ENCODE measurements at places on chromosomes 11 and 22.

DNA sequence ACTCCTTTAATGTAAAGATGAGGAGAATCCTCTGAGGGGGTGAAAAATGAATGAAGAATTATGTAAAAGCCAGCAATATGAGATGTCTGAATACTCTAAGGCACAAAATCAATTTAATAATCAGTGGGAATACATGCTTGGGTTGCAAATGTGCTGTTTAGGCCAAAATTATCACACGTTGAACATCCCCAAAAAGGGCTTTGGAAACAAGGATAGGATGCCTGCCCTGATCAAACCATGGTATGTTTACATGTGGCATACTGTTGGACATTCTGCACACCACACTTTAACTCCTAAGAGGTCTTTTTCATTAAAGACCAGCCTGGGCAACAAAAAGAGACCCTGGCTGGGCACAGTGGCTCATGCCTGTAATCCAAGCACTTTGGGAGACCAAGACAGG is 26.3 kb downstream of the F2 start:
- DNase-seq, result no peak

DNA sequence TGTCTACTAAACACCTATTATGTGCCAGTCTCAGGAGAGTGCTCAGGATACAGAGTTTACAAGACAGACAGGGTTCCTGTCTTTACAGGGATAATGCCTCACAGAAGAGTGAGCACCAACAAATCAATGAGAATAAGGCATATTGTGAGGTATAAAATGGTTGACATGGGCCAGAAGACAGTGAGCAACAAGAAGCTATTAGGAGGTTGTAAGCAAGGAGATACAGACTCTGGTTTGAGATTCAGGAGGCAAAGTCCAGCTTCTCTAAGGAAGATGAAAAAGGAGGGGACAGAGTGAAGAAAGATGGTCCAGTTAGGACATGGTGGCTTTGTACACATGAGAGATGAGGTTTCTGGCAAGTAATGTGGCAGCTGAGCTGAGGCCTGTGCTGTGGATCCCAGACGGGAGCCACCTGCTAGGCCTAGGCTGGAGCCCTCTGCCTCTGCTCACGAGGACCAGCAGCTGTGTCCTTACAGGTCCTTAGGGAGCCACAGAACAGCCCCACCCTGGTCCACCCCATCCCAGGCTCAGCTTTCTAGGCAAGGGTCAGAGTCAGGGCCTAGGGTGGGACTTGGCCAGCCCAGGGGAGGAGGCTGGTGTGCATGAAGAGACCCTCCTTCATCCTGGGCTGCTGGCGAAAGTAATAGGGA is 110.5 kb downstream of the ZNF280B start:
- DNase-seq, result no peak

GRCh38 chr22:29530716-29531115 is 22.8 kb downstream of the THOC5 start:
- DNase-seq, result no peak

DNA sequence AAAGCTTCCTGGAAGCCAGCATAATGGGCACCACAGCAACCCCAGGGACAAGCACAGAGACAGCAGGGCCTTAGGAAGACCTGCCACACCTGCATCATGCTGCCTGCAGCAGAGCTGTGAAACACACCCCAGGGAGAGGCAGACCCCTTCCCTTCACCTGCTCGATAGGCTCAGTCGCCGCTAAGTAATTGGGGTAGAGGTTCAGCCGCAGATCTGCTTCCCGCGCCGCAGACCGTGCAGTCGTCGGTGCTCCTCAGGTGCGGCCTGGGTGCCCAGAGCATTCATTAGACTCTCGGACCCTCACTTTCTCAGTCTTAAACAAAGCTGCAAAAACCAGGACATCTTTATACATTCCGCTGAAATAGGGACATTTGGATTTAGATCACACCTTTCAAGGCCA is 2.9 kb downstream of the DUSP18 start:
- no peak for DNase-seq

GRCh38 chr11:111104185-111104584 is 141.3 kb upstream of the POU2AF2 start:
- no peak for DNase-seq

DNA sequence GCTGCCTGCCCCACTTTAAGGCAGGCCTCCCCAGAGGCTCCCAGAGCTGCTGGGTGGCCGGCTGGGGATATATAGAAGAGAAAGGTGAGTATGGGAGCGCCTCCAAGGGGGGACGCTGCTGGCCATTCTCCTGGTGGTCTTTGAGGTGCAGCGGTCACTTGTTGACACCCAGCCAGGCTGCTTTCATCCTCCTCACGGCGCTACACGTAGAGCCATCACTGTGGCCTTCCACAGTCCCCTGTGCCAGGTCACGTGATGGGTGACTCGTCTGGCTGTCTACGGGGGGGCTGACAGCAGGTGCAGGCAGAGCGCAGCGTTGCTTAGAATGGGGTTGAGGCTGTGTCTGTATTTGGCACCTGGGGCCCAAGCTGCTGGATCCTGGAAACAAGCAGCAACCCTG is 1.9 kb downstream of the ACR start:
- no peak for DNase-seq

DNA sequence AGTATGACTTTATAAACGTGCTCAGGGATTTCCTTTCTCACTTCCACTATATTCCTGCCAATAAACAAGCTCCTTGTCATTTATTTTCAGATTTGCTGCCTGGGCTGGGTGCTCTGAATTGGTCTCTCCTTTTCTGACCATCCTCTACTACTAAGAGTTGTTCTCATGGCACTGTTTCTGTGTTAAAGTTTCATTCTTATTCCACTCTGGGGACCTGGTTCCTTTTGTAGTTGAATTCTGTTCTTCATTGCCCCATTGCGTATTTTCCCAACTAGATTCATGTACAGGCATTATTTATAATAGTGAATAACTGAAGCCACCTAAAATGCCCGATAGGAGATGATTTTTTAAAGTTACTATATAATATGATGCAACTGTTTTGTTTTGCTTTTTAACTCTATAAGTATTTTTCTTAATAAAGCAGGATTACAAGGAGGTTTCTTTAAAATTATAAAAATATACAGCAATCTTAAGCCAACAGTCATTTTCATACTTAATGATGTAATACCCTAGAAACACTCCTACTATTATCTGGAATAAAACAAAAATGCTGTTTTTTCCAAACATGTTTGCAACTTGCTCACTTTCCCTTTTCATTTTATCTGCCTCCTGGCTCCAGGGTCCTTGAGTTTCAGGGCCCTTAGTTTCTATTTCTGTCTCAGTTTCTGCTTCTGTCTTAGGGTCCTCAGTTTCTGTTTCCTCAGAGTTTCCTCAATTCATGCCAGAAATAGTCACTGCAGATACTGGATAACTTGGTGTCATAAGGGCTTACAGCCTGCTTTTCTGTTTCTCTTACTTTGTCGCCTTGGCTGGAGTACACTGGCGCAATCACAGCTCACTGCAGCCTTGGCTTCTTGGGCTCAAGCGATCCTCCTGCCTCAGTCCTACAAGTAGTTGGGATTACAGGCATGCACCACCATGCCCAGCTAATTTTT is 9.8 kb upstream of the FUT4 start:
- DNase-seq, result no peak

- DNase-seq, result no peak
These were observed 182.8 kb downstream of the WNT11 start for GRCh38 chr11:76023236-76024068.

DNA sequence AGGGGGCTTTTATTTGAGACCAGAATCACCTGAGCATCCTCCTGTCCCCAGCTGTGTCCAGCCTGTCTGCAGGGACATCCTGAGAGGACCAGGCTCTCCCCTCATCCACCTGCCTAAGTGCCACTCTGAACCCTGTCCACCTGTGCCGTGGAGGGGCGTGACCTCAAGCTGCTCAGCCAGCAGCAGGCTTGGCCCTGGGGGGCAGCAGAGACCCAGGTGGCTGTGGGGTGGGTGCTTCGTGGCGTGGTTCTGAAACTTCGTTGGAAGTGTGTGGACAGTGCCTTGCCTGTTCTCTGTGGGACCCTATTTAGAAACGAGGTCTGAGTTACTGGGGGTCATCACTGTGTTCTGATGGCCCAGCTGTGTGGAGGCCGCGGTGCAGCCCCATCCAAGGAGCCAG is 72.7 kb downstream of the LRP5 start:
- no peak for DNase-seq

DNA sequence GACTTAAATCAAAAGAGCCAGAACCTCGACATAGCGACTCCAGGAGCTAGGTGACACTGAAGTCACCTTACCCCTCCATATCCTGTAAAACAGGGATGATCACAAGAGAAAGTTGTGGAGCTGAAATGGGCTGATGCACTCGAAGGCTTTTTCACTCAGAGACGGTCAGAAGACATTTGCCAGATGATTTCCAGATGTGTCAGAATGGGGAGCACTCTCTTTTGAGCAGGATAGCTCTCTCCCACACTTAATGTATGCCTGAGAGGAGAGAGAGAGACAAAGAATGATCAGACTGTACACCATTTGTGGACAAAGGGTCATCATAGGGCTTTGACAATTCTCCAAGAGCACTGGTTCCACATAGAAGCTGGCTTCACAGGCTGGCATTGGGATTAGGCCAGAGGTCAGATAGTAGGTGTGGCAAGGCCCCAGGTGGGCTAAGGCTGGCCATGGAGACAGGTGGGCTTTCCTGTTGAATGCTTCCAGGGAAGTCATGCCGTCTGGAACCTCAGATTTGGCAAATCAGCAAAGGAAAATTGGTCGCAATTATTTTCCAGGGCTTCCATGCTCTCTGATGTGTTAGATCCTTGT is 42.3 kb upstream of the ETS1 start:
- no peak for DNase-seq

- no peak for DNase-seq
These were observed 539.5 kb upstream of the LUZP2 start for GRCh38 chr11:23957314-23957713.

DNA sequence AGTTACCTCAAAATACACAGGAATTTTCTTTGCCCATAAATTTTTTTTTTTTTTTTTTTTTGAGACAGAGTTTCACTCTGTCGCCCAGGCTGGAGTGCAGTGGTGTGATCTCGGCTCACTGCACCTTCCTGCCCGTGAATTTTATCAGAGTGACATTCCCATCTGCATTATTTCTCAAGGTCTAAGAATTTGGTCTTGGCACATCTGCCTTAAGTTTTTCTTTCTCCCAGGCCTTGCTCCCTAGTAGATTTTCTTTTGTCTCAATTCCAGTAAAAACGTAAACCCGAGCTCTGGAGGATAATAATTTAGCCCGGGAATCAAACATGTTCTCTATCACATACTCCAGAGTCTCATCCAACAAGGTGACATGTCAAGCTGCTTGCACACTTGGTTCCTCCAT is 12.4 kb downstream of the TRIM6 start:
- DNase-seq, result no peak

GRCh38 chr11:118911113-118911879 is 14.4 kb downstream of the BCL9L start:
- no peak for DNase-seq

GRCh38 chr11:12789596-12790215 is 115.5 kb downstream of the TEAD1 start:
- DNase-seq, result no peak

DNA sequence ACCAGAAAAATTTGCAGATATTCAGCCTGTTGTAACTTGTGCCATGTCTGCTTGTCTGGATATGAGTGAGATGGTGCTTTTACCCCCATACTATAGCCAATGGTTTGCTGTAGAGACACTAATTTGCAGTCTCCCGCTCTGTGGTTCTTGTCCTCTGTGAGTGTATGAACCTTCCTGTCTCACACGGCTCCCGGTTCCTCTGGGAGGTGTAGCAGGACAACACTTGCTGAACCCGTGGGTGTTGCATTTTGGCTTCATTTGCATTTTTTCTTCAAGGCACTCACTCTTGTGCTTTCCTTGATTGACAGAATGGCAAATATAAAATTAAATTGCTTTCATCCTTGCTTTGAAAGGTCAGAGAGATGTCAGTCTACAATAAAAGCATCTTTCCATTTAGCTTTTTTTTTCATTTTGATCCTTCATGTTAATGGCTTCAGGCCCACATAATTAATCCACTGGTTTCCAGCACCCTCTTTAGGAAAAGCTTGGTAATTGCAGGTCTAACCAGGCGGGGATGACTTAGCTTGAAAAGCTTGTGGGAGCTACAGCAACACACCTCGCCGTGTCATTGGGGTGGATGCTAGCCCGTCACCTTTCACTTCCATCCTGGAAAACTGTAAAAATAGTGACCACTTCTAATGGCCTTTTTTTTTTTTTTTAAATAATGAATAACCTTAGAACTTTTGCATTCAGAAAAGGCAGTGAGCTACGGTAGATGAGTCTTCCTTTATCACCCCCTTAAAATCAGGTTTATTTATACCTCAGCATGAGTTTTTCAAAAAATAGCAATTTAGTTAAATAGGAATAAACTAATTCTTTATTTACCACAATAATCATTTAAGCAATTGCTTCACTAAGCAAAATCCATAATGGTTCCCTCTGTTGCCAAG is 27.4 kb upstream of the ST14 start:
- DNase-seq, result peak; percentile 8

GRCh38 chr11:86228269-86229038 is 16.1 kb upstream of the EED start:
- no peak for DNase-seq

DNA sequence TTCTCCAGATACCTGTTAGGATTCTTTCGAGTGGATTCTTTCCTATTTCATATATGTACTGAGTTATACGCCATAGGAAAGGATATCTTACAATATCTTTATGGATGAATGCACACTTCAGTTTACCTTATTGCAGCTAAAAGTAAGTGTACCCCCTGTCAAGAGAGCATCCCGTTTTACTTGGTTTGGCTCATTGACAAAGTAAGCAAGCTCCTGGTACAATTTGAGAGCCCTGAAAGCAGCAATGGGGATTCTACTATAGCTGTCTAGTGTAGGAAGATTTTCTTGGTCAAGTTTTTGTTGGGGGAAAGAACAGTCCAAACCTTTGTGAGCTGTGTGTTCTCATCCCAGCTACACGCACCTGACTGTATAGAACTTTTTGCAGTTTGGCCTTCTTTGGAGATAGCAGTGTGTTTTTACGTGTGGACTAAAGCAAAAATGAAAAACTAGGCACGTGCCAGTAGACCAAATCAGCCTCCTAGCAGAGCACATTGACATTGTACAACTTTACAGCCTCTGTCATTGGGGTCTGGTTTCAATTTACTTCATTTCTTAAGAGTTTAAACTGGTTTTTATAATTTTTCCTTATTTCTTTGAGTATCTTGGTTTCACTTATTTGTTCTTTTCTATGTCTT is 44.0 kb downstream of the PPP6R3 start:
- DNase-seq, result no peak

Measured in T-helper 9 cell (primary cell).